Frontal cortex (tissue), 4 donors: ENCODE measurements at places on chromosomes 2 and 18. TPM values are rescaled to one million over a fixed set of nuclear protein-coding genes. Genes with fewer than 3 reads are reported as not detected.

Gene CRYGD
- total RNA-seq, result 2.4 TPM

DNA sequence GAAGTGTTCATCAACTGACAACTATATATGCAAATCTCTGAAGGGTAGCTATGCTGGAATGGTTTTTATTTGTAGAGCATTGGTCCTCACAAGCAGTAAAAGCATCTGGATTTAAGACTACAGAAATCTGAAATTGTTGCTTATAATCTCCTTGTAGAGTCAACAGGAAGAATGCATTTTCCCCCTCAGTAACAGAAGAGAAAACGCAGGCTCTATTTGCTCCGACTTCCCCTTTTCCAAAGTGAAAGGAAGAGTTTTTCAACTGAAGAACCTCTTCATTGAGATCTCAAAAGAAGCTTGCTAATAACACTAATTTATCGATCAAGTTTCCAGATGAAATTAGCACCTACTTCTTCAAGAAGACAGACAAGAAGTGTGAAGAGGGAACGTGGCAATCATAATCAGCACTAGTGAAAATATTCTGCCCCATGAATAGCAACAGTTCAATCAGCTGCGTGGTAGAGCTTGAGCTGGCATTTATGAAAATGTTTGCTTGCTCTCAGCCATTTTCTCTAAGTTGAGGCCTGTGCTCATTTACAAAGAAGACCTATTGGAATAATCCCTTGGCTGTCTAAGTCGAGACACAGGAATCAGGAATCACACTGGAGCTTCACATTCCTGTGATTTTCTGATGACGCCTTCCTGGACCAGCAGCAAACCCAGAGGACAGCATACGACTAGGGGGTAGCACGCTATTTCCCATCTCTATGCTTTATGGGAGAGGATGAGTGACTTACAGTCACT lies 43.7 kb downstream of the TGIF1 start:
- DNase-seq, result no peak

- DNase-seq, result peak; percentile 27
These were observed 1.1 kb downstream of the TMEM169 start for GRCh38 chr2:216082805-216083204.

- no peak for DNase-seq
These were observed 11.0 kb upstream of the RALB start for GRCh38 chr2:120241684-120242083.

DNA sequence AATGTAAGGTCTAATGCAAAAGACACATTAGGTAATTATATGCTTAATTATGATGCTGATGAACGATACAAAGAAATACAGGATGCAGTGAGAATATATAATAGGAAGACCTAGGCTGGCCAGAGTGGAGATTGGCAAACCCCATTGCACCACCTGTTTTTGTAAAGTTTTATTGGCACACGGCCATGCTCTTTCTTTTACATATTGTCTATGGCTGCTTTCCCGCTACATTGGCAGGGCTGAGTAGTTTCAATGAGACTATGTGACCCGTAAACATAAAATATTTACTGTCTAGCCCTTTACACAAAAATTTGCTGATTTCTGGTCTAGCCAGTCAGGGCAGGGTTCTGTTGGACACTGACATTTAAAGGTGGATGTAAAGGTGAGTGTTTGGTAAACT lies 5.4 kb downstream of the SEC11C start:
- DNase-seq, result no peak

- no peak for DNase-seq
These were observed 204.3 kb downstream of the KLHL29 start for GRCh38 chr2:23589220-23589647.

DNA sequence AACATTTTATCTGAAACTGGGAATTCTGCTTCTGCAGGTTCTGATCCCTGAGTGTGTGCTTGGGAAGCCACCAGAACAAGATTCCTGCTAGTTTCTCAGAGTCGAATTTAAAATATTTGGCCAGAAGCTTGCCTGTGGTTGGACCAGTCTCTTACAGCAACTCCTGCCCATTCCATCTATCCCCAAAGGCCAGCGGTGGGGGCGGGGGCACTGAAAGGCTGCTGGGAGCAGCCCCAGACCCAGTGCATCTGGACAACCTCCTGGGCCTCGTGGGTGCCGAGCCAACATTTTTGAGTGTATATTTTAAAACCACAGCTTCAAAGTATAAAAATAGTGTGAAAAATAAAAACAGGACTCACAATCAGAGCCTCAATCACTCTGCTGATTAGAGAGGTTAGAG lies 38.6 kb upstream of the ZFP36L2 start:
- DNase-seq, result no peak

- no peak for DNase-seq
These were observed 62.7 kb upstream of the ARL4C start for GRCh38 chr2:234559609-234560008.

Gene ME2
- 152 TPM for total RNA-seq

Gene TUBA3E
- not detected for total RNA-seq

- DNase-seq, result no peak
These were observed 548.4 kb upstream of the FSHR start for GRCh38 chr2:49702740-49703139.

Gene CDKL4
- total RNA-seq, result 14.7 TPM
